ENCODE measurements at places on chromosomes 13 and 19. TPM values are rescaled to one million over a fixed set of nuclear protein-coding genes. Genes with fewer than 3 reads are reported as not detected.

GRCh38 chr13:32314271-32315237 is 609 bp downstream of the ZAR1L start:
- no peaks in the 10 kb centered on the region for H3K27me3 ChIP-seq
- peak overlapping the region; percentile 96 for H3K4me3 ChIP-seq
- H3K27ac ChIP-seq = peak overlapping the region; percentile 100

DNA sequence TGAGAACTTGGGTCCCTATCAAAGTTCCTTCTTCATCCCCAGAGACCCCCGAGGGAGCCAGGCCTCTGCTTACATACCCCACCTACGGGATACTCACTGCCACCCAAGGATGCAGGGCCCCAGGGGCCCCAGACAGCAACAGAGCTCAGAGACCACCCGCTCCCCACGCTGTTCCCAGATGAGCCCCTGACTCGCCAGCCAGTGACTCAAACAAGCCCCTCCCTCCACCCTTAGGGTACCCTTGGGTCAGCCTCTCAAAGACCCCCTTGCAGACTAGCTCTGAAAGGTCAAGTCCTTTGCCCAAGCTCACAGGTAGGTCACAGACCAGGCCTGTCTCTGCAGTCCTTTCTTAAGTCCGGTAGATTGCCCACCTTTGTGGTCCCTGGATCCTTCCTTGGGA is 45.7 kb downstream of the CD320 start:
- peaks cover 17% of the 10 kb centered on the region for H3K4me1 ChIP-seq
- H3K36me3 ChIP-seq = peaks cover 13% of the 10 kb centered on the region
- no peak overlapping the region for H3K4me3 ChIP-seq
- no peaks in the 10 kb centered on the region for H3K27me3 ChIP-seq

FCAR gene
- not detected for total RNA-seq

DNA sequence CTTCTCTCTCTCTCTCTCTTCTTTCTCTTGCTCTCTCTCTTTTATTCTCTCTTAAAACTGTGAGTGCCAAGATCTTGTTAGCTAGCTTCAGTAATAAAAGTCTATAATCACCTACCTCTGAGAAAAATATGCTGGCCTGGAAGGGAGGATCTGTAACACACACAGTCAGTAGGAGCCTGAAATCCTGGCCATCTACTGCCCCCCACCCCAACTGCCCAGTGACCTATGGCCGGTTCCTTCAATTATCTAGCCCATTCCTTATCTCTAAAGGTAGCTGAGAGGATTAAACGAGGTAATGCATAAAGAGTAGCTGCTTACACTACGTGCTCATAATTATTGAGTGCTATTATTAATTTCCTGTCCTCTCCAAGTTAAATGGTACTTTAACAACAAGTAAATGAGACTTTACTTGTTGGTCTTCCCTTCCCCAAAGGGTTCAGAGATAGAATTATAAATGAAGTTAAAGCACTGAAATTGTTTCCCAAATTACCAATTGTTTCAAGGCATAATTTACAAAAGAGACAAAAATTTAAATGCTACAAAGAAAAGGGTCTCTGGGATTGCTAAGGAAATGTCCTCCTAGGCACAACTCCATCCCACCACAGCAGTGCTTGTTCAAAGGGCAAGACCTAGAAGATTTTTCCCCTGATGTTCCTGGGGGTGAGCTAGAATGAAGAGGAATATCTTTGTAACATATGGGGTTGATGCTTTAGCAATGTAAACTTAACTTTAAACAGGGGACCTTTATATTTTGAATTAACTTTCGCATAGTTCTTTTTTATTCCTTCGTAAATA is 1.8 kb downstream of the LCP1 start:
- peak overlapping the region; percentile 93 for H3K27ac ChIP-seq
- no peak for DNase-seq
- peaks cover 65% of the 10 kb centered on the region for H3K4me1 ChIP-seq
- peaks cover 49% of the 10 kb centered on the region for H3K36me3 ChIP-seq

- DNase-seq = no peak
- no peak overlapping the region for H3K4me3 ChIP-seq
- H3K36me3 ChIP-seq = peaks cover 2% of the 10 kb centered on the region
- no peaks in the 10 kb centered on the region for H3K4me1 ChIP-seq
- H3K27me3 ChIP-seq = peaks cover 6% of the 10 kb centered on the region
- no peak overlapping the region for H3K27ac ChIP-seq
These were observed 21.8 kb upstream of the PLAUR start for GRCh38 chr19:43691755-43692154.

DNA sequence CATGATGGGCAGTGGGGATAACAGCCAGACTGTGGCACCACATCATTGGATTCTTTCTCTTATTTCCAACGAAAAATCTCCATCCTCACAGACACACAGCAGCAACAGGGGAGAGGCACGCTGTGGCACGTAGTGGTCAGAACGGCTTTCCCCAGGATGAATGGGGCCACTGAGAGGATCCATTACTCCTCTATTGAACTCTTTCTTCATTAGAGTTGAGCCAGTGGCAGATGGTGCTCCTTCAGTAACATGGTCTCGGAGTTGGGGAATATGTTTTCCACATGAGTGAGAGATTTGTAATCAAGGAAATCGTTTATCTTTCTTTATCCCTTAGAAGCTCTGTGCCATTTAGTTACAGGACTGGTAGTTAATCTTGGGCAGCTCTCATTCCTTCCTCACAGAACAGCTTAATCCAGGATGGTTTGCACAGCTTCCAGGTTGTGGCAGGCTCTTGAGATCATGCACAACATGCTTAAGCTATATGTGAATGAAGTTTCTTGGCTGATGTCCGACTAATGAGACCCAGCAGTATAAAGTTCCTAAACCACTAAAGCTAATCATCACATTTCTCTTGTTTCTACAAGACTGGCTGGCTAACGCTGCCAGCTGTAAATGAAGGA is 180.5 kb upstream of the SLC10A2 start:
- no peak overlapping the region for H3K4me3 ChIP-seq
- DNase-seq = no peak
- H3K4me1 ChIP-seq = no peaks in the 10 kb centered on the region
- no peak overlapping the region for H3K27ac ChIP-seq

DNA sequence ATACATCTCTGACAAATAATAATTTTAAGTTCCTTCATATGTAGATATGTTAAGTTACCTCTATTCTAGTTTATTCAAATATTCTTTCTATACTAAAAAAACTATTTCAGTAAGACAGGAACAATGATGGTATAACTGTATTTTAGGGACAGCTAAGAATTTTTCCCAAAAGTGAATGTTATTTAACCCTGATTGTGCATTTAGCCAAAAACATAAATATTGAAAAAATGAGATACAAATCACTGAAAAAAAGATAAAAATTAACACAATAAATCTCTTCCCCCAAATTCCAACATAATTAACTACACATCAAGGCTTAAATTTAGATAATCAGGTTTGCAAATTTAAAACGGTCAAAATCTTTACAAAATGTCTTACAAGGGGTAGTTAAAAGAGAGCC is 58.1 kb downstream of the KCNRG start:
- peaks cover 39% of the 10 kb centered on the region for H3K4me1 ChIP-seq
- no peak for DNase-seq
- peaks cover 31% of the 10 kb centered on the region for H3K36me3 ChIP-seq
- H3K4me3 ChIP-seq = no peak overlapping the region
- no peaks in the 10 kb centered on the region for H3K27me3 ChIP-seq

DNA sequence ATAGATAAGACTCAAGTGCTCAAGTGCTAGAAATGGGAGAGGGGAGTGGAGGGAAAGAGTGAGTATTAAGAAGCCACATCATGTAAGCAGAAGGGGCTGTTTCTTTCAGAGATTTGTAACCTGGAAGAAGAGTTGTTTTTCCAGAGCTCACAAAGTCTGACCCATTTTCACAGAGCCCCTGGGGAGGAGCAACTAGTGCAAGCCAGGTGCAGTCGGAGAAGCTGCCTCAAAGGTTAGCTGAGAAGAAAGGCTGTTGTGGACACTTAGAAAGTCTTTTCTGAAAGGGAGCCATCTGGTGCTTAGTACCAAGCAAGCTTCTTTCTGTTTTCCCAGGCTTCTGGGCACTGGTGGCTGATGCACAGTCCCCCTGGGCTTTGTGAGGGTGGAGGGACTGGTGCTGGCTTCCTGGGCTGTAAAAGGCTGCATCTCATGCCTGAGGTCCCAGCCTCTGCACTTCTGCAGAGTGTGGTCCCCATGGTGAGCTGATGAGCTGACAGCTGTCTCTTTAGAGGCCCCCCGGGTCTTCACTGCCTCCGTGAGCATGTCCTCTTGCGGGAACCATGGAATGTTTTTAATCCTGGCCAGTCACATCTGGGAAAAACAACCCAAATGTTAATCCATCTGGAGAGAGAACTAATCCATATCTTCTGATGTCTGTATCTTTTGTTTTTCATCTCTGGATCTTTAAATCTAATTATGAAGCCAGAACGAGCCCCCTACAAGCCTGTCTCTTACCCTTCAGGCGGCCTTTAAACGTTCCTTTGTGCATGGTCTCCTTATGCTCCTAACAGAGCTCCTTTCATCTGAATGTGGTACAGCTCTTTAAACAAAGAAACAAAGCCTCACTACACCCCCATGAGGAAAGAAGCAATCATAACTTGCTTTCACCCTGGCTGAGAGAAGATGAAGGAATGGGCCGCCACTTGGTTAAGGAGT is 40.2 kb downstream of the OLFM4 start:
- H3K4me1 ChIP-seq = no peaks in the 10 kb centered on the region
- DNase-seq = no peak

Measured in activated CD4-positive, alpha-beta T cell treated with anti-CD3 and anti-CD28 coated beads, Interleukin-2, amount 10 ng/mL, durations not matched to agents 24 days and 14 days (primary cell).